ENCODE measurements at places on chromosomes 11 and 22.

GRCh38 chr11:16440136-16440535, 83.8 kb upstream of the SOX6 start:
- DNase-seq: no peak

- DNase-seq: no peak
Measured at GRCh38 chr11:35792846-35793192, 130.2 kb downstream of the TRIM44 start.

DNA sequence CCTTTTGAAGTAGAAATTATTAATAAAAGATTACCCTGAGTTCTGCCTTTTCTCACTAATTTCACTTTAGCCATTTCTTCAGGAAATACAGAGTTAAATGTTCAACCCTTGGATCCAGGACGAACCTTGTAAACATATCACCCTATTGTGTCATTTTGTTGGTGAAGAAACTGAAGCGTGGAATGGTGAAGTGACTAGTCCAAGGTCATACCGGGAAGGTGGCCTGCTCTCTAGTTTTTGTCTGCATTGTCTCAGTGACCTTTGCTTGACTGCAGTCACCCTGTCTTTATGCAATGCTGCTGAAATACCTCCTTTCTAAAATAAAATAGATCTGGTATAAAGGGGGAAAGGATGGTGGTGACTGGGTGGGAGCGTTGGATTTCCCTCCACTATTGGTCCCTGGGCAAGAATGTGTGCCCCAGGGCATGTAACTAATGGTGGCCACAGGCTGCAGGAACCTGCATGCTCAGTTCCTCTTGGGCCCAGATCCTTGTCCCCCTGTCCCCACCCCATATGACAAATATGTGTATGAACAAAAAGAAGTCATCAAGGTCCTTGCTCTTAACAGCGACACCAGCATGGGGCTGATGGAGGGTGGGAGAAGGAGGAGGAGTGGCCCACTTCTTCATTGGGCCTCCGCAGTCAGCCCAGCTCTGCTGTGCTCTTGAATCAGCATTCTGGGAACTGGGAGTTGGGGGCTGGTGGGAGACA, 977 bp upstream of the SORL1-AS1 start:
- DNase-seq: no peak

- DNase-seq: no peak
Measured at GRCh38 chr11:118924591-118925585, 838 bp downstream of the BCL9L start.

- no peak for DNase-seq
Measured at GRCh38 chr11:43404836-43405479, 46.2 kb downstream of the TTC17 start.

- no peak for DNase-seq
Measured at GRCh38 chr22:38612217-38613006, 42.4 kb upstream of the DMC1 start.

DNA sequence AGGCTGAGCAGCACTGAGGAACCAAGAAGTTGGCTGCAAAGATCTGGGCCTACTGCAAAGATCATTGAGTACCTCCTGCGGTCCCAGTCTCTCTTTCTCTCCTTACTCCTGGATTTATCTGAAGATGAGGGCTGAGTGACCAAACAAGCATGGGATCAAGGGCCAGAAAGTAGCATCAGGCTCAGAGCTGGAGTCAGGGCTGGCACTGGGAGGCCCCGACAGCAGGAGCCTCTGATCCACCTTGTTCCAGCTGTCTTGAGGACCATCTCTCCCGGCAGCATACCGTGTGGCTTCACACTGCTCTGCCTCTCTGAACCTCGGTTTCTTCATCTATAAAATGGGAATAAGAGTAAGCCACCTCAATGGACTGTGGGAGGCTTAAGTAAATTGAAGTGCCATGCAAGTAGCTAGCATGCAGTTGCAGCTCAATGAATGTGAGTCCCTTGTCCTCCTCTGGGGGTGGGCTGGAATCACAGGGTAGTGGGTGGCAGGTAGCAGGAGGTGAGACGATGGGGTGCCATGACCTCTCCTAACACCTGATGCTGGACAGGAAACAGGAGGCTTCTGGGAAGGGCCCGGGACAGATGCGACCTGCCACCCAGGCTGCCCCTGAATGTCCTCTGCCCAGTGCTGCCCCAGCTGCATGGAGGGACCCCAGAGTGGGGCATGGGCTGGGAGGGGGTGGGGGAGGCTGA, 52.5 kb upstream of the PRDM11 start:
- DNase-seq: no peak

GRCh38 chr22:38273135-38273826, 471 bp upstream of the TMEM184B start:
- DNase-seq: no peak

DNA sequence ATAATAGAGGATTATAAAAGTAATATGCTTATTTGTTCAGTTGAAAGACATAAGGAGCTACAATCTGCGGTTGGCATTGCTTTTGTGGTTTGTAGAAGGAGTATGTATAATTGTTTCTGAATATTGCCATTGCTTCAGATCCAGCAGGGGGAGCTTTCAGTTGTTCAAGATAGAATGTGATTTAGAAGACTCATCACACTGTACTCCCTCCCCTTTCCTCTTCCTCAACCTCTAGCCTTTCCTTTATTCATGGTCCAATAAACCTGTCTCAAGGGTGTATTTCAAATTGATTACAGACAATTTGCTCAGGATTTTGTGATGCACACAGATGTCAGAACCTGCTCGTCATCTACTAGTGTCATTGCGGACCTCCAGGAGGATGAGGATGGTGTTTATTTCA, 9.8 kb downstream of the PRMT3 start:
- no peak for DNase-seq

- no peak for DNase-seq
Measured at GRCh38 chr11:64004590-64004984, 18.3 kb downstream of the OTUB1 start.

DNA sequence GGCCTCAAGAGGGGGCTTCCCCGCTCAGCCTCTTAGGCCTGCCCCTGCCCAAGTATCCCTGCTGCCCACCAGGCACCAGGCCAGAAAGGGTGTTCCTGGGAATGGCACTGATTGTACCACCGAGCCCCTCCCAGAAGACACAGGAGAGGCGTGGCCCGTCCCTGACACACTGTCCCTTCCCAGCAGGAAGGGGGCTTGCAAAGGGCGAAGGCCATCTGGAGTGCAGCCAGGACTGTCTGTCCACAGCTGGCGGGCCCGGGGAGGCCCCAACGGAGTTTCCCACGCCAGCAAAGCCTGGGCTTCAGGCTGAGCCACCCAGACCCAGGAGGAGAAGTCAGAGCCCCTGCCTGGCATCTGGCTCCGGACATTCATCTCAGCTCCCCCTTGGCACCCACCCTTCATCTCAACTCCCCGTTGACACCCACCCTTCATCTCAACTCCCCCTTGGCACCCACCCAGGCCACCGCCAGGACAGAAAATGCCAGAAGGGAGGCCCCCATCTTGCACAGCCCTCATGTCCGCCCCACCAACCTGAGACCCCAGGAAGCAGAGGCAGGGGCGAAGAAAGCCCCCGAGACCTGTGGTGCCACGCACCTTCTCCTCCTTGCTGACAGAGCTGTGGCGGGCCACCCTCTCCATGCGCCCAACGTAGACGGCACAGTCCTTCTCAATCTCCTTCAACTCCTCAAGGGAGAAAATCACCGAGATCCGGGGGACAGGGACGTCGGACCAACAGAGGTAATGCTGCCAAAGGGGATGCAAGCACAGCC, 19.4 kb downstream of the TUBGCP6 start:
- no peak for DNase-seq

- DNase-seq: no peak
Measured at GRCh38 chr22:36368359-36368983, 19.3 kb downstream of the MYH9 start.

GRCh38 chr22:40329466-40329865, 16.8 kb upstream of the ADSL start:
- no peak for DNase-seq

- no peak for DNase-seq
Measured at GRCh38 chr11:60887556-60887955, 18.8 kb downstream of the PRPF19 start.

GRCh38 chr11:112761911-112762706, 199.1 kb upstream of the NCAM1 start:
- no peak for DNase-seq

- DNase-seq: no peak
Measured at GRCh38 chr11:84430661-84431060, 1144.5 kb upstream of the CCDC90B start.

- DNase-seq: no peak
Measured at GRCh38 chr11:117973503-117973860, 12.7 kb upstream of the IL10RA start.

DNA sequence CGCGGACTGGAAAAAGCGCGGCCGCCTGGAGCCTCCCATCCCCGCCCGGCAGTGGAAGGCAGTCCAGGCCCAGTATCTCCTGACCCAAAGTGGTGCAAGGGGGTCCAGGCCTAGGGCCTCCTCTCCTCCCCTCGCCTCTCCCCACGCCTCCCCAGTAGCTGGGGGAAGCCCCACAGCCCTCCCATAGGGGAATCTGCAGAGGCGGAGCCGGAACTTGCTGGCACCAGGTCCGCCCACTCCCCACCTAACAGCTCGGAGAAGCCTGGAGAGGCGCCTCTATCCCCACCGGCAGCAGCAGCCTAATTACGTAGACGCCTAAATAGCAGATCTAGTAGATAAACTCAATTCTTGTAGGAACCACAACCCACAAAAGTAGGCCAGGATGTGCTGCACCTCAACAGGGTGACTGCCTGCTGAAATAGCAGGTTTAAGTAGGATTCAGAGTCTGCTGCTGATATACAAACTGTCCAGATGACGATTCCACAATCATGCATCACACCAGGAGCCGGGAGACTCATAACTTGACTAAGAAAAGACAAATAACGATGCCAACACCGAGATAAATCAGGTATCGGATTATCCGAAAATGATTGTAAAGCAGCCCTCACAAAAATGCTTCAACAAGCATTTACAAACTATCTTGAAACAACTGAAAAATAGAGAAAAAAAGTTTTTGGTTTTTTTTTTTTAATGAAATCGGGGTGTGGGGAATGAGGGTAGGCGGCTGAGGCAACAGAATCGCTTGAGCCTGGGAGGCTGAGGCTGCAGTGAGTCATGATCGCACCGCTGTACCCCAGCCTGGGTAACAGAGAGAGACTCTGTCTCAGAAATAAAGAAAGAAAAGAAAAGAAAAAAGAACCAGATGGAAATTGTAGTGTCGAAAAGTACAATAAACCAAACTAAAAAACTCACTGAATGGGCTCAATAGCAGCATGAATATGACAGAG, 11.4 kb upstream of the BRD1 start:
- DNase-seq: peak; percentile 84

- no peak for DNase-seq
Measured at GRCh38 chr11:73359930-73360742, 16.1 kb upstream of the RELT start.

DNA sequence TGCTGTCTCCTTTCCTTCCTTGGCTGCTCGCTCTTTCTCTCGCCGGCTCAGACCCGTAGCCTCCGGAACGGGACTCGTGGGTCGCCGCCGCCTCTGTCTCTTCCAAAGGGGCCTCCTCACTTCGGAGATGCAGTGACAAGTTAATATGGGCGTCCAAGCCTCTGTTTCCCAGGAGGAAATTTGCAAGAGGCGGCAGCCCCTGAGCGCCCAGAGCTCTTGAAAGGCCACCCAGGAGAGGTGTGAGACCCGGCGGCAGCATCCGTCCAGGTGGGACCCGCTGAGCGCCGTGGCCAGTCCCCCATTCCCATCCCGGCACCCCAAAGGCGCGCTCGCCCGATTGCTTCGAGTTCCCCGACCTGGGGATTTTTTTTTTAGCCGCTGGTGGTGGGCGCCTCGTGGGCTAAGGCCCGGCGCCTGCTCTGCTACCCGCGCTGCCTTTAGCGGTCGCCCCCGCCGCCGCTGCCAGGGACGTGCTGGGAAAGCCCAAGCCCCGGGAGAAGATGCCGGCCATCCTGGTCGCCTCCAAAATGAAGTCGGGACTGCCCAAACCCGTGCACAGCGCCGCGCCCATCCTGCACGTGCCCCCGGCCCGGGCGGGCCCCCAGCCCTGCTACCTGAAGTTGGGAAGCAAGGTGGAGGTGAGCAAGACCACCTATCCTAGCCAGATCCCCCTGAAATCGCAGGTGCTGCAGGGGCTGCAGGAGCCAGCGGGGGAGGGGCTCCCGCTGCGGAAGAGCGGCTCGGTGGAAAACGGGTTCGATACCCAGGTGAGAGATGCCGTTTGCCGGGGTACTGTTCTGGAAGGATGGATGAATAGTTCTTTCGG, 772 bp downstream of the NAV2 start:
- no peak for DNase-seq

- DNase-seq: no peak
Measured at GRCh38 chr22:29306835-29307595, 565 bp downstream of the GAS2L1 start.

DNA sequence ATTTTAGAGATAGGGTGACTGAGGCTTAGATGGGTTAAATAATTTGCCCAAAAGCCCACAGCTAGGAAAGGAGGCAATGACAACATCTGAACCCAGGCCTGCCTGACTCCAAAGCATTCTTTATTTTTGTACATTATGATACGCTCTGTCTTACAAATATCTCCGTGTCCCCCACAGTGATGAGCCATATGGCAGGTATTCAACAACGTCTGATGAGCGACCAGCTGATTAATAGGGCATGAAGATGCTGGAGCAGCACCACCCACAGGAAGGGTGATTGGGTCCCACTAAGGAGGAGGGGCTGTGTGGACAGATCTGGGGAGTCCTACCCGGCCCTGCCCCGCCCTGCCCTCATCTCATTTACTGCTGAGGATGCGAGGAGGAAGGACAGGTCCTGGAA, 380.6 kb downstream of the CADM1 start:
- no peak for DNase-seq

DNA sequence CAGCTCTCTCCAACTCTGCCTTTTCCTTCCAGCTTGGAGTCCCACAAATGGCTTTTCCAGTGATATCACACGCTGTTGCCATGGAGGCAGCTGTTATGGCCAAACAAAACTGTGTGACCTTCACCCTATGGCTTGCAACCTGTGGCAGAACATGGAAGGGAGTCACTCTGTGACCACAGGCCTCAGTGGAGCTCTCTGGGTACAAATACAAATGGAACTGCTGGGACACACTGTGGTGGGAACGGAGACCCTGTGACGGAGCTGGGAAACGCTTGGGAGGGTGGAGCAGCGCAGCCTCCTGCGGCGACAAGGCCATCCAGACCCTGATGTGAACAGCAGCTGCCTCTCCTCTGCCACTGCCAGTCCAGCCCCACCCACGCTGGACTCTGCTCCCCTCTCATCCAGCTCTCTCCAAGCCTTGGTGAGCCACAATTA, 162.5 kb downstream of the ETS1 start:
- DNase-seq: no peak

GRCh38 chr11:77386178-77386577, 84.7 kb upstream of the GDPD4 start:
- DNase-seq: no peak

Measured in activated T-helper 9 cell treated with anti-CD3 and anti-CD28 coated beads, Interleukin-2, amount 50 U/mL, for 16 hours (primary cell).